ENCODE measurements at places on chromosomes 3 and 15.

- peak; percentile 73 for DNase-seq
Measured at GRCh38 chr3:157082305-157082982, 77.5 kb downstream of the CCNL1 start.

DNA sequence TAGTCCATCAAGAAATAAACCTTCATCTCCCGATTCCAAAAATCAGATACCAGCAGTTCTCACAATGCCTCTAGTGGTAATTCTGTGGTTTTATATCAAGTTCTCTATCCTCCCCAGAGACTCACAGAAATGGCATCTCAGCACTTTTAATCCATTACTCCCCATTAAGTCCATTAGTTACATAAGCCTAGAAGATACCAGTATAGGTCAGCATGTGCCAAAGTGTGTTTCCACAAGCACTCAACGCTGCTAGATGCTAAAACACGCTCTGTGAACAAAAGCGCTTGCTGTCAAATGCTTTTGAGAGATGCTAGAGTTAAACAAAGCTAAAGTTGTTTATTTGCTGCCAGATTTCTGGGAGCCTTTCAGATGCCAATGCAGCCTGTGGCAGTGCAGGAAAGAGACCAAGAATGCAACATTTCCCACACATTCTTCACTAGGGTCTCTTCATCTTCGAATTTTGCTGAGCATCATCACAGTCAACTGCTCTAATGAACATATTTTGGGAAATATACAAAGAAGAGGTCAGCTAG lies 918.8 kb upstream of the CFAP20DC start:
- no peak for DNase-seq

DNA sequence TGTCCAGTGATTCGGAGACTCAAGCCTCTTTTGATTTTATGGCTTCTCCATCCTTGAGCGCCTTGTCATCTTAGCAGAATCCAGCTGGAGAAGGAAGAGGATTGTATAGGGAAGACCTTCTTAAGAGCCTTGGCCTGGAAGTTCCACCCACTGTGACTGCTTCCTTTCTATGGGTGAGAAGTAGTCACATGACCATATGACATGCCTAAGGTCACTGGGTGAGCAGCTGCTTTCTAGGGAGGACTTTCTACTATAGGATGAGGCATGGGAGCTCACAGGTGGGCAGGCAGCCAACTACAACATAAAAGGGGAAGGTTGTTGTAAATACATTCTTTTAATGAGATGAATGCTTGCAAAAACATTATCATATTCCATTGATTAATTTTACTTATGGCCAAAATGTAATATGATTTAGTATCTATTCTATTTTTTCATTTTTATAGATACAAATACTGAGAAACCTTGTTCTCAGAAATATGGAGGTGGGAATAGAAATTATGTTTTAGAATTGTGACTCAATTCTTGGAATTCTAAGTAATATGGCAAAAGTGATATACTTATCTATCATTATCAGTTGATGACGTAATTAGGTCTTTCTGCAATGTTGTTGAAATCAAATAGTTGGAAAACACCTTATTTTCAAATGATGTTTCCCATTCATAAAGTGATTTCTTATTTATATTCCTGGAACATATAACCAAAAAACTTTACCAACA lies 53.6 kb upstream of the MINAR1 start:
- DNase-seq: peak; percentile 8

- DNase-seq: no peak
Measured at GRCh38 chr15:37446921-37447320, 346.6 kb upstream of the MEIS2 start.

DNA sequence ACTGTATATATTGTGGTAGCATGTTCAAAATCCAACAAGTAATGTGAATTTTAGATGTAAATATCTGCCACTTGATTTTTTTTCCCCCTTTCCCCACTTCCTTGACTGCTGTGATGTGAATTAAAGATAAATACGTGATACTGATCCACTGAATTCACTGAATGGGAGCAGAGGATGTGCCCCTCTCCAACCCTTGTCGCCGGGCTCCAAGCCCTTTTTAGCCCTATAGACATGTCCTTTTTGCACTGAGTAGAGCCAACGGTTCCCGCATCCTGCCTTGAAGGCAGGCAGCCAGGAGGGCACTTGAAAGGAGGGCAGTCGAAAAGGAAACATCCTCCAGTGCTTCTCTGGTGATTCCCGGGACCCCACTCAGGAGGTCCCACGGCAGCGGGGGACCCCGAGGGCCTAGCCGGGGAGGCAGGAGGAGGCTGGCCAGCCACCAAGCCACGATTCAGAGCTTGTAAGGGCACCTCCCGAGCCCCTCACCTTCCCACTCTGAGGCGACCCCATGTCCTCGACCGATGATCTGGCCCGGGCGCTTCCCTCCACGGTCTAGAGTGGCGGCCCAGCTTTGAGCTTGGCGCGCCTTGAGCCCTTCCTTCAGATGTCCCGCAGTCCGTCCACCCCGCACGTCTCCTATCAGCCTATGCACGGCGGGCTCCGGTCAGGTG lies 901 bp upstream of the MANF start:
- DNase-seq: peak; percentile 26

DNA sequence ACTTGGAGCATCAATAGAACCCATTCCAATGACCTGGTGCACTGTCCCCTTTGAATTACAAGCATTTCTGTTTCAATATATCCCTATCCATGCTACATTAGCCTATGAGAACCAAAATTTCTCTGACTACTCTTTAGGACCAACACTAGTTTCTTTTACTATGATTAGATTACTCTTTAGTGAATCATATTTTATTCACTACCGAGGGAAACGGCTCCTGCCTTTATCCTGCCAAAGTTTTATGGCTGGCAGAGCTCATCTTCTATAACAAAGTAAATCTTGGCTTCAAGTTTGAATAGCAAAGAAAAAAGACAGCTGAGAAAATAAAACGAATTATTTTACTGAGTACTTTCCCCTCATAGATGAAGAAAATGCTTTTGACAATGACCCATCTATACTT lies 120.9 kb downstream of the SLC9A9 start:
- no peak for DNase-seq

DNA sequence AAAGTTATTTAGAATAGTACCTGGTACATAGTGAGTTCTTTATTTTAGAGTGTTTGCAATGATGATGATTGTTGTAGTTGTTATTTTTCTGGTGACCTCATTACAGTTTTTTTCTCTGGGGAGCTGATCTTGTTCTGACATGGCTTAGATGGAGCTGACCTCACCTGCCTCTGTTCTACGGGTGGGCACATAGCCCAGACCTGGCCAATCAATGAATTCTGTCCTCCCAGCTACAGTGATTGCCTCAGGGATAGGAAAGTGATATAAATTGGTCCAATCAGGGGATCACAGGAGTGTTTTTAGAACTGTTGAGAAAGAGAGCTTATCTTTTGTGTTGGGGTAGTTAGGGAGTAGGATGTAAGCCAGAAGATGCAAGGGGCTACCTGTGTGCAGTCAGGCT lies 3.2 kb upstream of the NANOGP8 start:
- no peak for DNase-seq
